Fibroblast of skin of abdomen (primary cell): ENCODE measurements at places on chromosomes 3 and 15.

- no peak for DNase-seq
These were observed 8.3 kb upstream of the PDCD6IP start for GRCh38 chr3:33790091-33790490.

DNA sequence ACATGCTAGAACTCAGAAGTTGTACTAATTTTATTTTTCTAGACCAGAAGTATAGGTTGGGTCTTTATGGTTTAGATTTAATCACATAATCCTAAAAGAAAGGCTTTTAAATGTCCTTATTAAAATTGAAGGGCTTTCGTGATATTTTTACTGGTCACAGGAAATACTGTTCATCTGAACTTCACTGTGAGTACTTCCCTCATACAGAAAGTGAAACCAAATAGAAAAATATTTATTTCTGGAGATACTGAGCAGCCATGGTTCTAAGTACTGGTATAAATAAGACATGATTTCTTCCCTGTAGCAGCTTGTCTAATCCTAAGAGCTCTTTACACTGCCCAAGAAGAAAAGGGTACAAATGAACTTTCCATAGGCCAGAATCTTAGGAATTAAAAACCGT lies 2.0 kb downstream of the SNRK start:
- peak; percentile 7 for DNase-seq

DNA sequence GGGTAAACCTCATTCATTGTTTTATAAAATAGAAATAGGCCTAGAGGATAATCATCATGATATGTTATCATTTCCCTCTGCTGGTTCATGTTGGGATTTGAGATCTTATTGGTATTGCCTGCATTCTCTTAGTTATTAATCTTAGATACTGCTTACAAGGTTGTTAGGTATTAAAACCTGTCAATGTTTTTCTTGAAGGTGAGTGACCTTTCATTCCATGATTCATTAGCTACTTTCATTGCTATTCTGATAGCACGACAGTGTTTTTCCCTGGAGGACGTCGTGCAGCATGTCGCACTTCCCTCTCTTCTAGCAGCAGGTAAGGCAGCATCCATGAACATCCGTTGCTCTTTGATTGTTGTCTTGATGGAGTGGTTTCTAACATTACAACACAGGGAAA lies 17.1 kb downstream of the P2RY12 start:
- DNase-seq: no peak

- DNase-seq: no peak
These were observed 14.8 kb downstream of the HRH1 start for GRCh38 chr3:11168881-11169805.

DNA sequence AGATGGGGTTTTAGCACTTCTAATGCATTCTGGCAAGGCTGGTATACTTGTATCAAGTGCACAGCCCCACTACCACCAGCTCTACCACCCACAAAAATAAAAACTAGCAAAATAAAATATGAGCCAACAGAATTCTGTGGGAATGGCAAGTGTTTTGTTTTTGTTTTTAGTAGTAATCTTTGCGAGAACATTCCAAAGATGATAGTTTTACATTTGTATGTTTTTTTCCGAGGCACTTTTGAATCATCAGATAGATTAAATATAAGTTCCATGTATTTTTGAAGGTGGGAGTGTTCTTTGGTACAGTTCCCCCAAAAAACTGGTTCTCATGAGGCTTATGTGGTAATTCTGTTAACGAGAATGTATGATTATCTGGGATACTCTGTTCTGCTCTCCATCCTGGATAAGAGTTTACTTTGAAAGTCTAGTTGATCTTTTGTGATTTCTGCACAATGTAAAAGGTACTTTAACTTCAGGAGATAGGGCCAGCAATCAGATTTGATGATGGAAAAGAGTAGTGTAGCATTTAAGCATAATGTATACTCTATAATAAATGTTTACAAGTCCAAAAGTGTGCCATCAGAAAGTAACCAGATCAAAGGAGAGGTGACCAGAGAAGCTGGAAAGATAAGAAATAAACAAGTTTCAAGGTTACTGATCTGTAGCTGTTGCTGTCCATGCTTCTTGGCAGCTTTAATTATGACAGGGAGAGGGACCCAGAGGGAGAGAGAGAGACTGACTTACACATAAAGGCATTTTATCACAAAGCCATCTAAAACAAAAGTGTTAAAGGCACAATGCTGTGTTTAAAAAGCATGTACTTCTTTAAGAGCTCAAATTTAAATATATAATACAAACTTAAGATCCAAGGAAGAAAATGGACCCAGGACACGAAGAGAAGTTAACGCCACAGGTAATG lies 130.9 kb downstream of the PGPEP1L start:
- peak; percentile 38 for DNase-seq

DNA sequence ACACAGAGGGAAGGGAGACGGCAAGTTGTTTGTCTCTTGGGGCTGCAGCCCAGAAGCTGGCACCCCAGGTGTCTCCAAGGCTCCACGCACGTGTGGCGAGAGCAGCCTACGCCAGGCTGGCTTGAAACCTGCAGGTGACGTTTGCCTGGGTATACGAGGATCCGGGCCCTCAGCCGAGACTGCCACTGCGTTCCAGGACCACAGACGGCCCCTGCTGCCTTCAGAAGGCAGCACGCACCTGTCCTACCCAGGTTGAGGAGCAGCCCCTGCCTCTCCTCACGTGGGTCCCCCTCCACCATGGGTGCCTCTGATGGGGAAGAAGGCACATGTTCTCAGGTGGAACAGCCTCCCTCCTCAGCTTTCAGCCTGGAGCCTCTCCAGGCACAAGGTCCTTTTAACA lies 75.3 kb upstream of the PRR20G start:
- DNase-seq: no peak

GRCh38 chr3:156014489-156014888 lies 105.9 kb upstream of the KCNAB1 start:
- DNase-seq: no peak

DNA sequence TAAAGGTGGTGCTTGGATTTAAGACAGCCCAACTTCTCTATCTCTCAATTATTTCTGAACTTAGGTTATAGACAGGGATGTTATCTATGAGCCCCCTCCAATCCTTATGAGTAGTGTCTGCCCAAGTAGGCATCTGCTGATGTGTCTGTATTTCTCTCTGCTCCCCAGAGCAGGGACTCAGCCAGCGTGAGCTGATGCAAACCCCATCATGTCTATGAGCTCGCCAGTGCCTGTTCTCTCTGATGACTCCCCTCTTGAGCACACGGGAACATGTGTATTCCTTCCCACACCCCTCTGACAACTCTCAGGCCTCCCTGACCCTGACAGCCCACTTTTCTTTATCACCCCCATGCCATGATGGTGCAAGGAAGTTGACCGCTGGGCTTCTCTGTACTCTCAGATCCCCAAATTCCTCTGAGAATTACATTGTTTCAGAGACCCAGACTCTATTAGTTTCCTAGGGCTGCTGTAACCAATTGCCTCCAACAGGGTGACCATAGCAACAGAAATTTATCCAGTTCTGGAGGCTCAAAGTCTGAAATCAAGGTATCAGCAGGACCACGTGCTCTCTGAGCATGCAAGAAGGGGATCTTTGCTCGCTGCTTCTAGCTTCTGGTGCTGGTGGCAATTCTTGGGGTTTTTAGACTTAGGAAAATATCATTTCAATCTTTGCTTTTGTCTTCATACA lies 73.5 kb upstream of the ST8SIA2 start:
- DNase-seq: no peak

DNA sequence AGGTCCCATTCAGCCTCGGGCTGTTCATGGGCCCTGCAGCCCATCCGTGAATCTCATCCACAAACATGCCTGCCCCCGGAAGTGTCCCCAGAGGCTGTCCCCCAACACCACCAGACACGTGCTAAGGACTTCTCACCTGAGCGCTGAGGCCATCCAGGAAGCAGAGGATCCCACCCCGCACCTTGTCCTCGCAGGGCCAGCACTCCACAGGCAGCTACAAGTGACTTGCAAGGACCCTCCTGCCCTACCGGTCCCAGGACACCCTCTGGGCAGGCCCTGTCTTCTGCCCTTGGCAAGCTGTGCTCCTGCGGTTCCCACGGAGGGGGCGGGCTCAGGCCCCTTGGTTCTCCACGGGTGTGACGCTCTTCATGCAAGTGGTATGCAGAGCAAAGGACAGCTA lies 146.0 kb downstream of the NUP210 start:
- DNase-seq: no peak

DNA sequence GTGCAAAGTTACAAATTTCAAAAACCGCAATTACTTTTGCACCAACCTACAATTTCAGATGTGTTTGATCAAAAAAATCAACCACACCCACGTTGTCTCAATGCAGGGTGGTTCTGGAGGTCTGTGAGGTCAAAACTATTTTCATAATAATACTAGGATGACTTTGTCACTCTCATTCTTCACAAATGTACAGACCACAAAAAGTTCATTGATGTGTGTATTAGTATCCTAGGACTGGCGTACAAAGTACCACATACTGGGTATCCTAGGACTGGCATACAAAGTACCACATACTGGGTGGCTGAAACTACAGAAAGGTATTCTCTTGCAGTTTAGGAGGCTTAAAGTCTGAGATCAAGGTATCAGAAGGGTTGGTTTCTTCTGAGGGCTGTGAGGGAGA lies 13.0 kb downstream of the SUCLG2 start:
- DNase-seq: no peak

GRCh38 chr15:40006003-40006402 lies 33.0 kb downstream of the SRP14 start:
- no peak for DNase-seq

DNA sequence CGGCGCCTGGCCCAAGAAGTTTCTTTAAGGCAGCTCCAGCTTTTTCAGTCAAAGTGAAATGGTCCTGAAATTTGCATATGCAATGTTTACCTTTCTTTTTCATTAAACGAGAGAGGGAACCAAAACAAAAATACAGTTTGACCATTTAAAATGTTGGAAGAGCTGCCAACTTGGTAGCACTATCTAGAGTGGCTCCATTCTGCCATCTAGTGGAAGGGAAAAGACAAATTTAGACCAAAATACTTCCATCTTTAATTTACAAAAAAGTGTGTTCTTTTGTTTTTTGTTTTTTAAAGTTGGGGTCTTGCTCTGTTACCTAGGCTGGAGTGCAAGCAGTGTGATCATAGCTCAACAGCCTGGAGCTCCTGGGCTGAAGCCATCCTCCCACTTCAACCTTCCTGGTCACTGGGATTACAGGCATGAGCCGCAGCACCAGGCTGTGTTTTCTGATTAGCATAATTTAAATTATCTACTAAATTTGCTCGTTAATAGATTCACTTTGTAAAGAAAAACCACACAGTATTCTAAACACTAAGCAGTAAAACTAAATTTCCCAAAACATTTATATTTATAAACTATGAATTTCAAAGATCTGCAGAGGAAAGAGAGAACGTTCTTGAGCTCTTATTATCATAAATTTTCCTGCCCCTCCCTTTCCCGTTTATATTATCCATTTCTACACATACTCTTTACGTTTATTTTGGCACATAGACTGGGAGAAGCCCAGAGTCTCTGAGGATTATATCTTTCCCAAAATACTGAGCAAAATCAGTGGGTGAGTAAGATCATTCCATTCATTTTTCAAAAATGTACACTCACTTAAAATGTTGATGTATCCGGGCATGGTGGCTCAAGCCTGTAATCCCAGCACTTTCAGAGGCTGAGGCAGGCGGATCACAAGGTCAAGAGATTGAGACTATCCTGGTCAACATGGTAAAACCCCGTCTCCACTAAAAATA lies 15.4 kb upstream of the RFC4 start:
- peak; percentile 77 for DNase-seq

DNA sequence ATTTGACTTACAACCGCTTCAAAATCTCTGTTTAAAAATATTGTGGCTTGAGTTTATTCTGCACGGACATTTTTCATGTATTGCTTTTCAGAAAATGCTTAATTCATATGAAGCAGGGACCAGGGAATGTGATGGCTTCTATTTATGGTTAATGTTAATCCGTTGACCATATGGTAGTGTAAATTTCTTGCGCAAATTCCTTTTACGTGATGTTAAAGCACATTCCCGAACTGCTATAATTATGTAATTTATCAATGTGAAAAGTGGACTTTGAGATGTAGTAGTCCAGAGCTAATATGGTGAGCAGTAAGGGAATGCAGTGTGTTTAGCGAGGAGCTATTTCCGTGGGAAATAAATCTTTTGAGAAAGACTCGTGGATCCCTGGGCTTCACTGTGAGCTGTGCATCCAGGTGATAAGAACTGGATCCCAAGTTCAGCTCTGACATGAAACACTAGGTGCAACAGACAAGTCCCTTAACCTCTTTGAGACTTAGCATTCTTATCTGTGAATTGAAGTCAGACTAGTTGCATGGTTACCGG lies 27.3 kb downstream of the ANAPC13 start:
- DNase-seq: peak; percentile 78

DNA sequence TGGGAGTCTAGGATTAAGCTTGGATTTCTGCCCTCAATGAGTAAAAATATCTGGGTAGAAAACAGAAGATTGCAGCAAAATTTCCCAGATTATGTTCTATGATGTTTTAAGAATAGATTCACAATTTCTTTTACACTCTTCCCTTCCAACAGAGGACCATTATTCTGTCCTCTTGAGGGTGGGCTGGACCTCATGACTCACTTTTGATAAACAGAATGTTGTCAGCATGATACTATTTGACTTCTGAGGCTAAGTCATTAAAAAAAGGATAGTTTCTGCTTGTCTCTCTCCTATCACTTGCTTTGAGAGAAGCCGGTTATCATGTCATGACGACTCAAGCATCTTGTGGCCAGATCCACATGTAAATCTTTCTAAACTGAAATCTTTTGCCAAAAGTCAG lies 396.2 kb upstream of the CDIN1 start:
- DNase-seq: no peak
